ENCODE measurements at places on chromosomes 2 and 18.

DNA sequence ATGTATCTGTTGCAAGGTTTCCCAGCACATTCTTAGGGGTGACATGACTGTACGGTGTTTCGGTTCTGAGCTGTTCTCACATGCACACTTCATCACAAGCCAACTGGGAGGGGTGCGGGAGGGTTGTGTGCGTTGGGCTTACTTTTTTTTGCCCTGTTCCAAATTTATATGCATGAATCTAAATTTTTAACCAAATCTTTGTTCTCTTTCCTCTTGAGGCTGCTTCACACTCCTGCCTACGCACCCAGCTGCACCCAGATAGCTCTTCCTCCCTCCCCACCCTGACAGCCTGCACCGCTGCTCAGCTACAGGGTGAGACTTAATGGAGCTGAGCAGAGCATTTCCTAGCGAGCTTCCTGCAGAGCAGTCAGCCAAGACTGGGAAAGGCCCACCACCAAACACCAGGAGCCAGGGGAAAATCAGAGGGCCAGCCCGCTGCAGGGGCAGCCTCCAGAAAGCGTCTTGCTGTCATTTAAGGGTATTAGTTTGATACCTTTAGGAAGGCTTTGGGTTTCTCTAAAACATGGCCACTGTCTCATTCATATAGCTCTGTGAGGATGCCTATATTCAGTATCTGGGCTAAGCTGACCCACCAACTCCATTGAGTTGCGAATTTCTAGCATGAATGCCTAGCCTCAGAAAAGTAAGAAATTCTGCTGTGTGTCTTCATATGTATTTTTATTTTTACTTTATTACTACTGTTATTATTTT, 84.5 kb downstream of the POU3F3 start:
- no peak for DNase-seq

- DNase-seq = no peak
Measured at GRCh38 chr2:128787616-128788015, 468.9 kb upstream of the HS6ST1 start.

- DNase-seq = no peak
Measured at GRCh38 chr2:231640241-231640640, 47.6 kb downstream of the TEX44 start.

DNA sequence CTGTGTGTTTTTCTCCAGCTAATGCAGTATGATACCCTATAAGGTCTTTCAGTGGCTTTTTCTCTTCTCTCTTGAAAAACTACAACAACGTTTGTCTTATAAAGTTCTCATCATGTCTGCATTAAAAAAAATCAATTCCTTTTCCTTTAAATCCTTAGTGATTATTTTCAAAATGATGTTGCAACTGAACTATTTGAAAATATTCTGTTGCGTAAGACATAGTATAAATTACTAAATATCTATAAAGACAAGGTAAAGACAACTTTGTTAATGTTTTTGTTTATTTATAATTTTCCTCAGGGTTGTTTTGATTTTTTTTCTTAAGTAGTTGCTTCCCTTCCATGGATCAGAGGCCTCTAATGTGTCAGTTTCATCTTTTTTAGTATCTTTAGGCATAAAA, 21.2 kb downstream of the PARD3B start:
- DNase-seq = no peak

- DNase-seq = peak; percentile 80
Measured at GRCh38 chr2:96642564-96643360, at the start of gene FER1L5. Gene FER1L5, plus strand, starts transcription at chr2:96642764. Its CDS starts 73 bp downstream, at chr2:96642837.

DNA sequence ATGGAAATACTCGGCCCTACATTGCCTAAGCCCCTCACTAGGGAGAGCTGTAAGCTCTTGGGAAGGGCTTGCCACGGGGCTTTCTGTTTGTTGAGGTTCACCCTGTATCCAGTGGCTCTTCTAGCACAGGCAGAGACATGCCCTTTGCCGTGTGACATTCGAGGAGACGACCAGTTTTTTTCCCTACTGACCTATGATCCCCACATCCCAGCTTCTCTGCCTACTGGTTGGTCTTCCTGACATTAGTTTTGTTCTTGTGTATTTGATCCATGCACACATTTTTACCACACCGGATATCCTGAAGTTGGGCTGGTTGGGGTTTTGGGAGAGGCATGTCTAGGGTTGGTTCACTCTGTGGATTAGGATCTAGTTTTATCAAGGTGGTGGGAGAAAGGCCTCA, 69.3 kb downstream of the NPAS2 start:
- no peak for DNase-seq

GRCh38 chr2:146734042-146734820, 1110.6 kb upstream of the ACVR2A start:
- DNase-seq = peak; percentile 57

DNA sequence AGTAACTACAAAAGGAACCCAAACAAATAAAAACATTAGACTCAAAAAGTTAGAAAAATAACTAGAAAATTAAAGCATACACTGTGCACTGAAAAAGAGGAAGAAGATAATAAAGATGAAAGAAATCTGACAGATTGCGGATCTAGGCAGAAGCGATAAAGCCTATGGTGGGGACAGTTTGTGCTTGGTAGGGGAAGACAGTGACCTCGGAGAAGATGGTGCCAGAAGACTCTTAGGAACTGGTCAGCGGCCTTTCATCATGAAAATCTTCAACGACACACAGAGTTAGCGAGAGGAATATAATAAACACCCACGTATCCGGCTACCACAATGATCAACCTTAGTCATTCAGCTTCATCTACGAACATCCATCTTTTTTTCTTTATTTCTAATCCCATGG, 180.5 kb downstream of the HDAC4 start:
- no peak for DNase-seq

- DNase-seq = no peak
Measured at GRCh38 chr2:191065785-191066184, 51.8 kb upstream of the STAT1 start.

GRCh38 chr18:59005262-59005661, 134.4 kb upstream of the SEC11C start:
- DNase-seq = no peak

- no peak for DNase-seq
Measured at GRCh38 chr2:221501210-221501882, 70.8 kb downstream of the EPHA4 start.

GRCh38 chr2:143029141-143029540, 100.1 kb upstream of the ARHGAP15 start:
- DNase-seq = no peak

DNA sequence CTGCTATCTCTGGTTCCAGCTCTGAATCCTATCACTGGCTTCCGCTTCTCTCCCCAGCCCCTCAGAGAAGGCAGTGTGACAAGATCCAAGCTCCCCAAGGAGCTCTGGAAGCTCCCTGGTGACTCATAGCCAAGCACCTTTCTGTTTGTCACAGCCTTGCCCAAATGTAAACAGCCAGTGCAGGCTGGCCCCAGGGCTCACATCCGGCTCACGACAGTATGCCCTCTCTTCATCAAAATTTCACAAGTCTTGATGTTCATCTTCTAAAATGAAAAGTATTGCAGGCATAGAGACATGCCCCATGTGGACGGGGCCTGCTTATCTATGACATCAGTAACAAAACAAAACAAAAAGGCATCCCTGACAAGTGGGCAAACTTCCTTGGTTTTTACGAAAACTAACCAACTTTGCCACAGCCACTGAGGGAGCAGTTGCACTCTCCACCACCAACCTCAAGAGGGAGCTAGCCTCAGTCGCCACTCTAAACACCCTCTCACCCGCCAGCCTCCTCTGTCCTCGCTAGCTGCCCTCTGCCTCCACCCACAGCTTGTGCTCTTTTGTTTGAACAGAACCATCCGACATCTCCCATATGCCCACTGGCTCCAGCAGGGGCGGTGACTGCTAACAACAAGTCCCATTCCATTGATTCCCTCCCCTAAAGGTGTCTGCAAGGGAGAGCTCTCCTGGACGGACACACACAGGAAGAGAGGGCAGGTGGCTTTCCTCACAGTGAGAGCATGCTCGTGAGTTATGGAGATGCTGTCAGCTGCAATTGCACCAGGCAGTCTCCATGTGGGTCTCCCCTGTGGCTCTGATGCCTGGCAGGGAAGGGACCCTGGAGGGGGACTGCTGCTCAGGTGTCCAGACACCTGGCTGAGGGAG, 71.0 kb upstream of the DAPL1 start:
- no peak for DNase-seq

GRCh38 chr2:109497911-109498870, 115.6 kb downstream of the SEPTIN10 start:
- no peak for DNase-seq

DNA sequence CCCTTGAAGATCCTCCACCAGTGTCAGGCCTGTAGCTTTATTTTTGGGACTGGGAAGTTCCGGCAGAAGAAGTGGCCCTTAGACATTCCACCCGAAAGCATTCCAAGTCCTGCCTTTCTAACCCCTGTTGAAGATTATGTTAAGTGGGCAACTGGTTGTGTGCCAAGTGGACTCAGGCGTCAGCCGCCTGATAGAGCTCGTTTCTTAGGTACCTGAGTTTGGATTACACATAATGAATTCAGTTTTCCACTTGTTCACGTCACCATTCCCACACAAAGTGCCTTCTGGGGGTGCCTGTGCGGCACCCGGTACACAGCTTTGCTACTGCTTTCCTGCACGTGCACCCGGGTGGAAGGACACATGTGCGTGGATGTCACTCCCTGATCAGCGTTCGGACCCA, 156.5 kb downstream of the PTGR3 start:
- DNase-seq = no peak

DNA sequence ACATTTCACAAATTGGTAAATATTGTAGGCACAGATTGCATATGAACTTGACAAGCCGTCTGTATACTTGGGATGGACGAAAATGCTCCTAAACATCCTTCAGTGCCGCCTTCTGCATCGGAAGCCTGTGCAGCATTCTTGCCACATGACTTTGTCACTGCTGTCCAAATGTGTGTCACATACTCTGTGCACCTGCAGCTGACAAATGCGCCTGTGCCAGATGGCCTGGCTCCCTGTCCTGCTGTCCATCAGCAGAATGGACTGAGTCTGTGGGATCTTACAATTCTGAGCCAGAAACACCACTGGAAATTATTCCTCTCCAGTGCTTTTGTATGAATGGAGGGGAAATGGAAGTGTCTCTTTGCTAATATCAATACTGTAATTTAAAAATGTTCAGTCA, 89.9 kb downstream of the DCDC2C start:
- DNase-seq = no peak

- no peak for DNase-seq
Measured at GRCh38 chr2:25639131-25639530, 34.2 kb downstream of the DTNB start.

DNA sequence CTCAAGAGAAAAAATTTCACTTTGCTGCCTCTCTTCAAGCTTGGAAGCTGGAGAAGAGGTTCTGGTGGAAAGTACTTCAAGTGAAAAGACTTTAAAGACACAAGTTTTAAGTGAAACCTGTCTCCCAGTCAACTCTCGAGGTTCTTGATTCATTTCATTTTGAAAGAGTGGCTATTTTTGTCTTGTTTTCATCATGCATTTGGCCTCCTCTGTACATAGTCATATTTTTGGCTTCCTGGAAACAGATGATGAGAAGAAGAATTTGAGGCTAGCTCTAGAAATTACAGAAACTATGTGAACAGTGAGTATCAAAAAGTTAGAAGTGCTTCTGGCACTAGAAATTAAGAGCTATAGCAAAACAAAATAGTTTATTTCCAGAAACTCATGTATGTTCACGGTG, 124.8 kb downstream of the DTNA start:
- no peak for DNase-seq

GRCh38 chr2:232925153-232925820, 55.2 kb downstream of the SNORC start:
- DNase-seq = no peak

DNA sequence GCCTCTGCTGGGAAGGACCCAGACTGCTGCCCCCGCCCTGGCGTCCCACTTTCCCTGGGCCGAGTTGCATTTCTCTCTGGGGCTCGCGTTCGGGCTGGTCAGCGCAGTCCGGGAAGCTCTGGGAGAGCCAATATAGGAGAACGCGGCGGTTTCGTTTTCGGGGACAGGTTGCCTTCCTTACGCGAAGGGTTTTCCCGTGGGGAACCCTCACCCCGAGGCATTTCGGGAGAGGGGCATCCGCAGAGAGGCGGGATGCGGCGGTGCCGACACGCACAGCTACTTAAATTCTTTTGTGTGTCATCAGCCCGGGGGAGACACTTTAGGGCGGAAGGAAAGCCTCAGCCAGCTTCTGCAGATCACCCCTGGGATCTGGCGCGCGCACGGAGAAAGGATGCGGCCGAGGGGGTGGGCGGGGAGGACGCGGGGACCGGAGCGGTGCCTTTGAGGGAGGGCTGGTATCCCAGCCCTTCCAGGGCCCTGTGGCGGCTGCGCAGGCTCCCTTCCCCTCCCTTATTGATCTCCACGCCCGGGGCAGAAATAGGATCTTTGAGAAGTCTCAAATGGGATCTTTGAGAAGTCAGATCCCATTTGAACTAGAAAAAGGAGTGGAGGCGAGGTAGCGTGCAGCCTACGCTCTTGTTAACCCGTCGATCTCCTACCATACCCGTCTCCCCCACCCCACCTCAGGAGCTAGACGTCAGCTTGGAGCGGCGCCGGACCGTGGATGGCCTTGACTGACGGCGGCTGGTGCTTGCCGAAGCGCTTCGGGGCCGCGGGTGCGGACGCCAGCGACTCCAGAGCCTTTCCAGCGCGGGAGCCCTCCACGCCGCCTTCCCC, 1.2 kb downstream of the GATA6 start:
- peak; percentile 69 for DNase-seq

DNA sequence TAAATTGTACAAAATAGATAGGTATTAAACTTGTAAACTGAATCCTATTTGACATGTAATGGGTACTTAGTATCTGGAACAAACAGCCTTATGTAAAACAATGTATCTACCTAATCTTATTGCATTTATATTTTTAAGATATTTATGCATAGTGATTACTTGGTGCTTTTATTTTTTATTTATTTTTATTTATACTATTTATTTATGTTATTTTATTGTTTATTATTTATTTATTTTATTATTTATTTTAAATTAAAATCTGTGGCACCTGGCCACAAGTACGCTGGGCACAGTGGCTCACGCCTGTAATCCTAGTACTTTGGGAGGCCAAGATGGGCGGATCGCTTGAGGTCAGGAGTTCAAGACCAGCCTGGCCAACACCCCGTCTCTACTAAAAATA, 26.9 kb downstream of the MRO start:
- DNase-seq = no peak

GRCh38 chr2:136034629-136035028, 49.2 kb upstream of the DARS1 start:
- DNase-seq = no peak

DNA sequence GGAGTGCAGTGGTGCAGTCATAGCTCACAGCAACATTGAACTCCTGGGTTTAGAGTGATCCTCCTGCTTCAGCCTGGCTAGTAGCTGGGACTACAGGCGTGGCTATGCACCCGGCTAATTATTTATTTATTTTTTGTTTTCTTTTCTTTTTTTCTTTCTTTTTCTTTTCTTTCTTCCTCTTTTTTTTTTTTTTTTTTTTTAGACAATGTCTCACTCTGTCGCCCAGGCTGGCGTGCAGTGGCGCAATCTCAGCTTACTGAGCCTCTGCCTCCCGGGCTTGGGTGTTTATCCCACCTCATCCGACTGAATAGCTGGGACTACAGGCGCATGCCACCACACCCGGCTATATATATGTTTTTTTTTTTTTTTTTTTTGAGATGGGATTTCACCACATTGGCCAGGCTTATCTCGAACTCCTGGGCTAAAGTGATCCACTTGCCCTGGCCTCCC, 1.4 kb upstream of the ANXA4 start:
- peak; percentile 14 for DNase-seq

Data from RKO (cell line).